DMS79 (cell line): ENCODE measurements at places on chromosomes 1 and 21.

DNA sequence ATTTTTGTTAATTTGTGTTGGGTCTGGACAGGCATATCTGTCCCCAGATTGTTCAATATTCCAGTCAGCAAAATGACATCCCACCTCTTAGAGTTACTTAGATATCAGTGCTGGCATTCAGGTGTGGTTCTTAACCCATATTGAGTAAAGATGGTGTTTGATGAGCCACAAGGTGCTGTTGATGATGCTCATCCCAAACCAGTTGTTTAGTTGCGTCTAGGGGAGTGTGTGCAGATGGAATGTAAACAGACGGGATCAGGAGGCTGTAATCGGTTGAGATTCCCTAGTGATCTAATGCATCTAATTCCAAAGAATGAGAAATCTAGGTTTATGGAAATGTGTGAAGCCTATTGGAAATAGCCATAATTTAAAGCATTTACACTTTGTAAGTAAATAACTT, 1.1 kb downstream of the HOOK1 start:
- DNase-seq, result no peak

DNA sequence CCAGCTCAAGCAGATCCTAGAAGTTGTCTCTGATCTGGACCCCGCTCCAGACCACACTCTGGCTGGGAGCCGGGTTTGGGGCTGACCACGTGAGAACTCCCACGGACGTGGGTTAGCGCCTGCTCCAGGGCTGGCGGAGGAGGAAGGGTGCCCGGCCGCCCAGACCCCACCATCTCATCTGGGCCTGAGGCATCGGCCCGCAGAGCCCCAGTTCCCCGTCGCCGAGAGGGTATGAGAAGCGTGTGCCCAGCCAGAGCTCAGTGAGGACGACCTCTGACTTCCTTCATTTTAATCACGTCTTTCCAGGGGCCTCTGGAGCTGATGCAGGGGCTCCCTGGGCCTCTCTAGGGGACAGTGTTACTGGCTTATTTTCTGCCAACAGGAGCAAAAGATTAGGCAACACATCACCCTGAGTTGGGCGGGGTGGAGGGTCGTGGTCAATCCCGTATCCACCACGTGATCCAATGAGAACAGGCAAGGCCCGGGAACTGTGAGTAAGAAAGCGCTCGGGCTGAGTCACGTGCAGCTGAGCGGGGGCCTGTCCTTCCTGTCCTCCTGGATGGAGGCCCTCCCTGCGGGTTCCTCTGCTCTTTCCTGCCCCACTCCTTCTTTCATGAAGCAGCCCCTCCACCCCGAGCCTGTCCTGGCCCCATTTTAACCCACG, 81.1 kb downstream of the SIK1 start:
- DNase-seq, result no peak

GRCh38 chr1:114033216-114033706, 54.0 kb downstream of the OLFML3 start:
- no peak for DNase-seq

DNA sequence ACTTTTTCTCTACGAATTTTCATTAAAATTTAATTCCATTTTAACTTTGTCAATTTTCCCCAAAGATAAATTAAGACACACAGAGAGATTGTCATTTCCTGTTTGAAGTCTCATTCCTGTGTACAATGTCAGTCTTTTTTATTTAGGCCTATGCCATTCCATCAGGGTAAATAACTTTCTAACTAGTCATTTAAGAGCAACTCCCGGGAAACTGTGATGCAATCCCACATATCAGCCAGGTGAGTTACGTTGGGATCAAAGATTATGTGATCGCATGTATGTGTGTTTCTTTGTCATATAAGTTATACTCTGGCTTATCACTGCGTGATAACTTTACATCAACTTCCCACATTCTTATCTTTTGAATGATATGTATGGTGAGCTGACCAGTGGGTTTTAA, 86.1 kb upstream of the S1PR1 start:
- no peak for DNase-seq

- no peak for DNase-seq
Measured at GRCh38 chr1:10387677-10388386, 11.0 kb upstream of the PGD start.

- DNase-seq, result no peak
Measured at GRCh38 chr1:245843101-245843500, 664.0 kb downstream of the SMYD3 start.

DNA sequence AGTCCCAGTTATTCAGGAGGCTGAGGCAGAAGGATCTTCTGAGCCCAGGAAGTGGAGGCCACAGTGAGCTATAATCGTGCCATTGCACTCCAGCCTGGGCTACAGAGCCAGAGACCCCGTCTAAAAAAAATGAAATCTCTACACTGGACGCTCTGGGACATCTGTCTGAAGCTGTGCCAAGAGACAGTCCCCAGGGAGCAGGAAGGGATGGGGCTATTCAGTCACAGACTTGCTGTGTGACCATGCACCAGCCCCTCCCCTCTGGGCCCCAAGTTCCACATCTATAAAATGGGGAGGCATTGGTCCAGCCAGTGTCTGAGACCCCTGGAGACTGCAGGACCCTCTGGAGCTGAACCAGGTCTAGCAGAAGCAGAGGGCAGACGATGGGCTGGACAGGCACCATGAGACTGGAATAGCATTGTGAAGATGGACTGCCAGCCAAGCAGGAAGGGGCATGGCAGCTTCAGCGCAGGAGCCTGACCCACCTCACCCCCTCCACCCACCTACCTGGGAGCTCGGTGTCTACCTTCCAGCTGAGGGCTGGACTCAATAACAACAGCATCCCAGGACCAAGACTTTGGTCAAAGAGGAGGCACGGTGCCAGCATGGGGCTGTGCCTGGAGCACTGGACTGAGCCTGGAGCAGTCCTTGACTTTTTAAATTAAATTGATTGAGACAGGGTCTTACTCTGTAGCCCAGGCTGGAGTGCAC, 1.4 kb downstream of the TMEM54 start:
- DNase-seq, result no peak

DNA sequence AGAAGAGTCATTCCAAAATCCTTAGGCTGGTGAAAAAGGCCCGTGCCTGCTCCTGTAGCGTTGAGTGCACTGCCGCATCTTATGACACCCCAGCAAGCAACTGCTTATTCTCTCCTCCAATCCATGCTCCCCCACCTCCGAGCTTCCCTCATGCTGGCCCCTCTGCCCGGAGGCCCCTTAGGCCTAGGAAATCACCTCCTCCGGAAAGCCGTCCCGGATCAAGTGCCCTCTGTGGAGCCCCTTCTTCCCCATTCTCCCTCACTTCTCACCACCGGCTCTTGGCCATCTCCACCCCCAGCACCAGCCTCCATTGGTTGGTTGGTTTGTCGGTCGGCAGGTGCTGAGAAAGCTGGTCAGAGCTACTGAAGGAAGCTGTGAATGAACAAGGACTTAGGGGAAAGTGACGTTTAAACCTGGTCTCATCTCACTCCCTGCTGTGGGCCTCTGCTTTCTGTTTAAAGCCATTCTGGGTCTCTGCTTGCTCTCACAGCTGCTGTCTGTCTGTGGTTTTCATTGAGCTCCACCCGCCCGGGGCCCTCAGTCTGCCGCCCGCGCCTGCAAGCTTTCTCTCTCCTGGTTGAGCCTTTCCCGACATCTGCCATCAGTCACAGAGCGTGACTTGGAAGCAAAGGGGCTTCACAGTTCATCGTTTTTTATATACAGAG, 122.2 kb downstream of the KCNN3 start:
- no peak for DNase-seq

GRCh38 chr1:221164951-221165838, 286.0 kb downstream of the HLX start:
- no peak for DNase-seq

DNA sequence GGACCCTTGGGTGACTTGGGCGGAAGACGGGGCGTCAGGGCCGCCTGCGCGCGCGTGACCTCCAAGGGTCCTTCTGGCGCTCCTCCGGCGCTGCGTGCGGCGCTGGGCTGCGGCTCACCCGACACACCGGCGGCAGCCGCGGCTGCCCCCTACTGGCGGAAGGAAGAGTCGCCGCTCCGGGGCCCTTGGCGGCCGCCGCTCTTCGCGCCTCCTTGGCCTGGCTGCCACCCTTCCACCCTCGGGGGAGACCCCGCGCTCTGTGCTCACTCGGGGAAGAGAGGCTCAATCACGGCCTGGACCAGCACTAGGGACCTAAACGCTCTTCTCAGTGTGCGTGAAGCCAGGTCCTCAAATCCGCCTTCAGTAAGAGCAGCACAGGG, 89.7 kb downstream of the DMRTA2 start:
- DNase-seq, result no peak

- no peak for DNase-seq
Measured at GRCh38 chr1:168734271-168734670, 5.3 kb upstream of the DPT start.

DNA sequence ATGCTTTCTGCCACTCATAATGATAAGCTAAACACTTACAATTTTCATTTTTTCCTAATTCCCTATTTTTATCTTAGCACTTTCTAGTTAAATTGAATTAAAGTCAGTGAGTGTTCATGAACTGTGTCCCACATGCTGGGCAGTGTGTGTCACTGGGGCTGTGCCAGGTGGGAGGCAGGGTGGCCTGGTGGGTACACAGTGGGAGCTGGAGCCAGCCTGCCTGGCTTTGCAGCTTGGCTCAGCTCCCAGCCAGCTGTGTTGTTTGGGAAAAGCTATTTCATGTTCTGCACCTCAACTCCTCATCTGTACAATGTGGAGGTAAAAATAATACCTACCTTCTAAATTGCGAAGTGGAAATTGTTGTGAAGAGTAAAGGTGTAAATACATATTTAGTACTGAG, 238.4 kb downstream of the PLA2G4A start:
- no peak for DNase-seq

DNA sequence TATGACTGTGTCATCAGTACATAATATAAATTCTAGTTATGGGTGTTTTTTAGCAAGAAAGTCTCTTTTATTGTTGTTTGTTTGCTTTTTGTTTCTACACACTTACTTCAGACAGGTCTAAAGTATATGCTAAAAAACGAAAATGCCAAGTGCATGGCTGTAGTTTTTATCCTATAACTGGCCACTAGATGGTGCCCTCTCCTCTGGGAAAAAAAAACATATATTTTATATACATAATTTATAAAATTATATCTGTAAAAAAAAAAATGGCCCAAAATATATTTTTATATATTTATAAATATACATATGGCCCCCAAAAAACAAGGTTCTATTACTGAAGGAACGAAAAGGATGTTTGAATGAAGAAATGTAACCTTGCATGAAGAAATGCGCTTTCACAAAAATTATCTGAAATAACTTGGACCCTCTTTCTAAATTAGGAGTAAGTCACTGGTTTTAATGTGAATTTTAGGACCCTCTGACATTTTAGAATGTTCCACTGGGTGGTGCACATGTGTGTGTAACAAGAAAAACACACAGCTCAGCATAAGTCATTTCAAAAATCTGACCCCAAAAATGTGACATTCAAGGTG, 93.5 kb downstream of the TTLL7 start:
- DNase-seq, result no peak

DNA sequence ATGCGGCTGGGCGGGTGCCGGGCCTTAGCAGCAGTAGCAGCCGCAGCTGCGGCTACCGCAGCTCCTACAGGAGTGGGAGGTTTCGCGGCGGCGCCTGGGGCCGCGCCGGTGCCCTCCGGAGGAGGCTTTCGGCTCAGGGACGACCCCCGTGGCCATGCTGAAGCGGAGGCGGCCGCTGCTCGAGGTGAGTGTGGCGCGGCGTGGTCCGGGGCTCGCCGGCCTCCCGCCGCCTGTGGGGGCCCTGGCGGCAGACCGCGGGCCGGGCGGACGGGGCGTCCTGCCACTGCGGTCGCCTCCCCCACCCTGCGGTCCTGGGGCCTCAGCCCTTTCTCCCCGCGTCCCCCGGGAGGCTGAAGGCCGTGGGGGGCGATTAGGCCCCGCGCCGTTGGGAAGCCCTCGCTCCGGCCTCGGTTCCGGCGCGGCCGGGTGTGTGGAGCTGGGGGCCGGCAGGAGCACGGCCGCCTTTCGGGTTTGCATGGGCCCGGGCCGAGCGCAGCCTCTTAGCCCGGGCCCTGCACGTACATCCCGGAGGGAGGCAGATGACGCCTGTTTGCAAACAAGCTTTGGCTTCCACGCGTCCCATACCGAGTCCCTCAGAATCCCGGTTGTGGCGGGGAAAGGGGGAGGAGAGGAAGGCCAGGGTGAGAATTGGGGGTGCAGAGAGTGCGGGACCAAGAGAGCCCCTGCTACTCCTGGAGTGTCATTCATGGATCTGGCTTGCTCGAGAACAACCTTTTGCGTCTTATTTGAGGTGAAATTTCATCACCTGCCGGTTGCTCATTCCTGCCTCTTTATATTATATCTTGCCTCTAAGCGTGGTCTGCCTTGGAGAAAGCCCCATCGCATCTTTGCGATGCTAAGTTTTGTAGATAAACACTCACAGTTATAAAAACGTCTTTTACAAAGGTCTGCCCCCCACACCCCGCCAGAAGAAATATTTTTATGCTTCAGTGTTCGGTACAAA, 613 bp downstream of the ZFYVE9 start:
- no peak for DNase-seq

DNA sequence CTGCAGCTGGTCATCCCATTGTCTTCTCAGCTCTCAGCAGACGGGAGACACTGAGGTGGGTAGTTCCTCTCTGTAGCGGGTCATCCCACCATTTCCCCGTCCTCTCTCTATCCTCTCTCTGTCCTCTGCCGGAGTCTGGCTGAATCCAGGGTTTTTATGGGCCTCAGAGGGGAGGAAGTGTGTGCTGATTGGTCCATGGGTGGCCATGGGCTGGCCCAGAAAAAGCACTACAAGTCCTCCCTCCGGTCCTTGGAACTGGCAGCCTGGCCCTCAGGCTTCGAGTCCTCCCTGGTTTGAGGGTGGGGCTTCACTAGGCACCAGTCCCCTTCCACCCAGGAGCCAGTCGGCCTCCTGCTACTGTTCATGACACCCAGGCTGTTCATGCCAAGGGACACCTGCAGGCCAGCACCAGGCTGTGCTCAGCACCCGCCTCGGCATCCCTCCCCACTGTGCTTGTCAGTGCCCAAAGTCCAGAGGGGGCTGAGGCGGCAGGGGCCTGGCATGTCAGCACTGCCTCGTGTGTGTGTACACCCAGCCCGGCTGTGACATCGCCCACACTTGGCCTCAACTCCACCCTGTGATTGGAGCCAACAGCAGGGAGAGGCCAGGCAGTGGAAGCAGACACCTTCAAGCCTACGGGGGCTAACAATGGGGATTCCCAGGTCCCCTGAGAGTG, 23.0 kb upstream of the LRRC8C start:
- no peak for DNase-seq

DNA sequence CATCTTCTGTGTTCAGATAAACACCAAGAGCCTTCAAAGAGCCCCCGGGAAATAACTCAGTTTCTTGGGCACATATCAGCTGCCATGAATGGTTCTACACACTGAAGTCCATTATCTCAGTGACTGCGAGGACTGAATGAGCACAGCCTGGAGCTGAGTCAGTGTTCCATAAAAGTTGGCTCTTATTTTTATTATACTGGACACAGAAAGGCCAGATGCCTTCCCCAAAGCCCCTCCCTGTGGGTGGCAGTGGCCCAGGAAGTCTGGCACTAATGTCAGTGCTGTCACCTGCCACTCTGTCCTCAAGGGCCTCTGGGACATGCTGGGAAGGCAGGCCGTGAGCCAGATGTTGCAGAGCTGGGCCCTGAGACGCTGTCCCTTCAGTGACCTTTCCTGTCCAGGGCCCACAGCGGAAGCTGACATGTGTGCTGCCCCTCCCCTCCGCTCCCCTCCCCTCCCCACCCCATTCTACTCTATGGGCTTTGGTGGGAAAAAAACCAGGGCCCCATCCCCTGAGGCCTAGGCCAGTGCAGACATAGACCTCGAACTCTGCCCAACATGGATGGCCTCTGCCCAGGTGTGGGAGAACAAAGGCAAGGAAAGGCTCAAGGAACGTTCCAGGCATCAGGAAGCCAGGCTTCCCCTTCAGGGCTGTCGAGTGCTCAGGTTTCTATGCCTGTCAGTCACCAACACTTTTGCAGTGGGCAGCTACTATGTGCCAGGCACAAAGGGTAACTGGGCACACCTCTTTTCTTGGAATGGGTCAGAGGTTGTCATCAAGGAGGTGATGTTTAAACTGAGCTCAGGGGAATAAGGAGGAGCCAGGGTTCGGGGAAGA, 22.4 kb upstream of the NPPB start:
- DNase-seq, result peak; percentile 41
